Esophagus squamous epithelium (tissue), 5 donors: ENCODE measurements at places on chromosomes 16 and 17.
A peak's percentile ranks its signal among the peaks of the same experiment; 100 is the strongest.

DNA sequence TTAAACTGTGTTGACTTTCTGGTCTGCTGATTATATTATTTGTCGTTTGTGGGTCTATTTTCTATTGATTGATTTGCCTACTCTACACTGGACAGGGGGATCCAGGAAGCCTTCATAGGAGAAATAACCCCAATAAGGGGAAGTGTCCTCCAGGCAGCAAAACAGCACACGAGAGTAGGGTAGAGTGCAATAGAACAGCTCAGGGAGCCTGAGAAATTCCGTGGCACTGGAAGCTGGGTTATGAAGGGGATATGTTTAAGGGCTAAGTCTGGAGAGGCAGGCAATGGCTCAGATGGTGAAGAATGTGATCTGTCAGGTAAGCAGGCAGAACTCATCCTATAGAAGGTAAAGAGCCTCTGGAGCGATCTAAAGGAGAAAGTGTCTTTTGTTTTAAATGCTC is 20.9 kb downstream of the GP2 start:
- no peak for DNase-seq

GRCh38 chr17:37702598-37702997 is 42.3 kb downstream of the HNF1B start:
- no peak for DNase-seq

GRCh38 chr17:65005858-65006257 is 50.7 kb downstream of the GNA13 start:
- no peak for DNase-seq

DNA sequence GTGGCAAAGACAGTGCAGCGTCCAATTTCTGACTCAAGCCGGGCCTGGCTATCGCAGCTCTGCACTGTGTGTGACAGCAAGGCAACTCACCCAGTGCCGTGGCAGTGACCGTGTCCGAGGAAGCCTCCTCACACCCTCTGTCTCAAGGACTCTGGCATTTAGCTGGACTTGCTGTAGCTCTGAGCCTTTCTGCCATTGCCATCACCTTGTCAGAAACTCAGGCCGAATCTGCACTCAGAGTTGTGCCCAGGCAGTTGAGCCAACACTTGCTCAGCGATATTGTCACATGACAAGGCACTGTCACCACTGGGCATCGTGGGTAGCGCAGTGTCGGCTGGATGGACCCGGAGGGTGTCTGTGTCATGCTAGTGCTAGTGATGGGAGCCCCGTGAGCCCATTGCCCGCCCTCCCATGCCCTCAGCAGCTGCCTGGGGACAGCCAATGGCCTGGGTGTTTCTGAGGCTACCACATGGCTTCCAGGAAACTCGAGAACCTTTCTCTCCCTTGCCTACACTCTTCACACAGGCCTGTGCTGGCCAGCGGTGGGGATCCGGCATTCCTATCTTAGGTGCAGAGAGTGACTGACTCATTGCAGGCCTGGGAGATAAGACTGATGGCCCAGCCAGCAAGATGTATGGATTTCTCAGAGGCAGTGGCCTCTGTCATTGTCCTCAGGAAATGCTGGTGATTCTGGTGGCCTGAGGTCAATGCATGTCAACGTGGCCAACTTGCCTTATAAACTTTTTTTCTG is 22.1 kb upstream of the STH start:
- no peak for DNase-seq

- no peak for DNase-seq
These were observed 6.6 kb downstream of the SEC14L1 start for GRCh38 chr17:77147357-77147801.

DNA sequence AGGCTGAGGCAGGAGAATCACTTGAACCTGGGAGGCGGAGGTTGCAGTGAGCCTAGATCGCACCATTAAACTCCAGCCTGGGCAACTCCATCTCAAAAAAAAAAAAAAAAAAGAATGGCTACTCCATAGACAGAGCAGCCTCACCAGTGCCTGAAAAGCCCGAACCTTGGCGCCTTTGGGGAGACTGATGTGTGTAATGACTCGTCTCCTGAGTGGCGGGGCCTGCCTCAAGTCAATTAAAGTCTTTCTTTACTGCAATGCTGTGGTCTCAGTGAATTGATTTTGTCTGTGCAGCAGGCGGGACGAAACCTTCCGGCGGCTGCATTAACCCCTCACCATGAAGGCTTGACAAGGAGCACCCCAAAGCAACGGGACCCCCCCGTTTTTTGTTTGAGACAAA is 3.5 kb upstream of the UQCC4 start:
- no peak for DNase-seq

- DNase-seq, result no peak
These were observed 8.3 kb upstream of the RAB5C start for GRCh38 chr17:42163113-42163512.

DNA sequence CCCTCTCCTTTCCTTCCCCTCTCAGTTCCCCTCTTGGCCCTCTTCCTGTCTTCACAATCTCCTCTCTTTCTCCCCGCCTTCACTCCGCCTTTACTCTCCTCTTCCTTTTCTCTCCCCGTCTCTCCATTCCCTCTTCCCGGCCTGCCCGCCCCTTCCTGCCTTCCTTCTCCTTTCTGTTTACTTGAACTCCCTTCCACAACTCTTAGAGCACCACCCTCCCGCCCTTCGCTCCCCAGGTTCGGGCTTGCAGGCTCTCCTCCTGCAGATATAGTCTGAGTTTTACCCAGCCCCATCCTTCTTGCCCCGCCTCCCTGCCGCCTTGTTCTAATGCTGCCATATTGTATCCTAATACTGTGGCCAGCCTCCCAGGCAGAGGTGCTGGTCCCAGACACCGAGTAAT is 201.5 kb upstream of the N4BP1 start:
- no peak for DNase-seq

DNA sequence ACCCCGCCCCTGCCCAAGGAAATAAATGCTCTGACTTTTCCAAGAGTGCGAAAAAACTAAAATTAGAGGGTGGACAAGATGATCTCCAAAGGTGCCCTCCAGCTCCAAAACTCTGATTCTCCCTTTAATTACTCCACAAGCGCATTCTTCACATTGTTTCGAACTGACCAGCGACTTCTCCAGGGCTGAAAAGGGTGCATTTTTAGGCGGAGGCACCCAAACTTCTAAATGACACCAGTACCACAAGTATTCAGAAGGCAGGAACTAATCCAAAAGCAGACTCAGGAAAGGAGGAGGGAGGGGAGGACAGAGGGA is 750 bp downstream of the ZFHX3 start:
- no peak for DNase-seq

DNA sequence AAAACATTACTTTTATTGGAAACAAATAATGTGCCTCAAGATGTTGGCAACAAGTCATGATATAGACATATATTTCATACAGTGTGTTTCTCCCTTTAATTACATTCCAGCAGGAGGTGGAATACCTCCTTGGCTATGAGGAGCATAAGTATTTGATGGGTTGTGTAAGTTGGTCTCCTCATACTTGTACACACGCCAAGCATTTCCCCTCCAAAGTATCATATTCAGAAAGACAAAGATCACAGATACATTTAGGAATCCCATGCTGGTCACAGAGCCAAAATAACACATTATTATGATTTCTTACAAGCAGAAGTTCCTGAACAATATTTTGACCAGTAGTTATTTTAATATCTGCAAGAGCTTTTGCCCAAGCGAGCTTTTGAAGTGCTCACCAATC is 57.8 kb downstream of the WSB1 start:
- DNase-seq, result no peak

DNA sequence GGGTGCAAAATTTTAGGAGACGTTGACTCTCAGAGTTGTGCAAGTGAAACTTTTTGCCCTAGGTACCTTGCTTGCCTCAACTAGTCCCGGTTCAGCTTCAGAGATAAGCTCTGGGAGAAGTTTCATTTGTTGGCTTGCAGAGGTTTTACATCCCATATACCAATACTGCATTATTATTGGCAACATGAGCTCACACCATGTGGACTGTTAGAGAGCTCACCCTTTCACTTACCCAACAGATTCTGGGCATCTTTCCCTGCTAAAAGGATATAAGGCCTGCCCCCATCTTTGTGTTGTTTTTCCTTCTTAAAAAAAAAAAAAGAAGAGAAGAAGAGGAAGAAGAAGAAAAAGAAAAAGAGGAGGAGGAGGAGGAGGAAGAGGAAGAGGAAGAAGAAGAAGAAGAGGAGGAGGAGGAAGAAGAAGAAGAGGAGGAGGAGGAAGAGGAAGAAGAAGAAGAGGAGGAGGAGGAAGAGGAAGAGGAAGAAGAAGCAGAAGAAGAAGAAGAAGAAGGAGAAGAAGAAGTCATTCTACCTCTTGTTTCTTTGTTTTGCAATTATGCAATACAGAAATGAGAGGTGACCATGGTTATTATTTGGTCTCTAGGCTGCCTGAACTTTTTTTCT is 292.6 kb upstream of the IRX3 start:
- no peak for DNase-seq

DNA sequence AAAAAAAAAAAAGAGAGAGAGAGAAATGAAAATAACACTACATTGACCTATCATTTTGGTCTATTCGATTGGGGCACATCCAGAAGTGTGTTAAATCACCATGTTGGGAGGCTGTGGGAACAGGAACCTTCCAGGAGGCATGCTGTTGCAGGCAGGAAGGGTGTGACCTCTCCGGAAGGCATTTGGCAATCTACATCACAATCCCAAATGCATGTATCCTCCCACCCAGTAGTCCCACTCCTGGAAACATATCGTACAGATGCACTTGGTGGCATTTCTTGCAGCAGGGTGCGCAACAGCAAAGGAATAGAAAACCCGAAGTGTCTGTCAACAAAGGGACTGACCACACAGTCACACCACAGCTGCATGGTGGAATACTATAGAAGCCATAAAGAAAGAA is 7.9 kb downstream of the PLLP start:
- DNase-seq, result no peak

GRCh38 chr17:4807605-4808377 is 839 bp downstream of the PLD2 start:
- DNase-seq, result no peak

GRCh38 chr16:3364774-3365427 is 9.2 kb downstream of the OR2C1 start:
- DNase-seq, result peak; percentile 53

- DNase-seq, result no peak
These were observed 229.8 kb downstream of the CPPED1 start for GRCh38 chr16:12573730-12574383.

GRCh38 chr17:48769009-48769675 is 40.6 kb upstream of the HOXB13 start:
- DNase-seq, result no peak

GRCh38 chr16:89135971-89136765 is 35.4 kb upstream of the CDH15 start:
- DNase-seq, result no peak

DNA sequence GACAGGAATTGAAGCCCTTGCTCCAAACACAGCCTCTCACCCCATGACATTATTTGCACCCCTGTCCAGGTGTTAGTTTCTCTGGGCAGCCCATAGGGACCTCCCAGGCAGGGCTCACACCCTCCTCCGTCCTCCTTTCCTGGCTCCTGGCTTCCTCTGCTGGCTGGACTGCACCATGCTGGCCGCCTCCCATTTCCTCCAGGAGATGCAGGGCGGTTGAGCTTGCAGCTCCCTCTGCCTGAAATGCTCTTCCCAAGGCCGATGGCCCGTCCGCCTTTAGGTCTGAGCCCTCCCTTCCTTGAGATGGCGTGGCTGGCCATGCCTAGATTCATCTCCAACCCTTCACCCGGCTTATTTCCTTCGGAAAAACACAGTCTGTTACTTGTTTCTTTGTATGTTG is 334.8 kb downstream of the SNX29 start:
- no peak for DNase-seq
